ENCODE measurements at places on chromosomes 12 and 14.

GRCh38 chr14:68669603-68670358, 123.1 kb downstream of the ZFP36L1 start:
- no peak for DNase-seq

GRCh38 chr12:58412461-58413060, 471.2 kb downstream of the ATP23 start:
- no peak for DNase-seq

DNA sequence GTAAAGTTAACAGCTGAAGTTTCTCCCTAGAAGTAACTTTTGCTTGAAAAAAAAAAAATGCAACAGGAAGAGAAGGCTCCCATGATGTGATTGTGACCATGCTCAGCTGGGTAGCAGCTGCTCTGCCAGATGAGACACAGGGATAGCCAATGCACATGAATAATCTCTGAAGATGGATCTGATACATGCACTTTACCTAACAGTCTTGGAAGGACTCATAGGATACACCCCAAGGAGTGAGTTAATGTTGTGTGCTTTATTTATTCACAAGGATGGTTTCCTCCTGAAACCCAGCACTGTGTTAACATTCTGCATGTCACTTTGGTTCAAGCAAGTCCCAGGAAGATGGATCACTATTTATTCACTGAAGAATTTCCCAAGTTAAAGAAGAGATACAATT, 46.5 kb downstream of the NDUFA12 start:
- no peak for DNase-seq

DNA sequence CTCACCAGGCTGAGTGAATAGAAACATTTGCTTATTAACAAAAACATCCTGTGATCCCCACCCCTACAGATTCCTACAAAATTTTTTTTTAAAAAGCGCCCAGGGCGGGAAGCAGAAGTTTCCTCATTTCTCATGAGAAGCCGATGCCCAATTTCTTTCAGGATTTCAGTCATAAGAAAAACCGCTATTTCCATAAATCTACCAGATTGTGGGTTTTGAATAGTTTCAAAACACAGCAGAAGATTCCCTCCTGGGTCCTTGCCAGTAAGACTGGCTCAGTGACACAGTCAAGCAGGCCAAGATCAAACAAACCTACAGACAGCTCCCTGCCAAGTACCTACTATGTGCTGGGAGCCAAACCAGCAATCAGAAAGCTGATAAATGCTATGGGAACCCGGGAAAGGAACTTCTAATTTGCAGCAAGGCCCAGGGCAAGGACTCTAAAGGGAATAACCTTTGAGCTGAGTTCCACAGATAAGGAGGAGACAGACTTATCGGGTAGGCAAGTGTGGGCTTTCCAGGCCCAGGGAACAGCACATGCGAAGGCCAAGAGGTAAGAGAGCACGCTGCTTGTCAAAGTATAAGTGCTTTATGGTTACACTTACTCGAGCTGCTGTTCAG, 68.7 kb downstream of the CCDC88C start:
- DNase-seq, result no peak

DNA sequence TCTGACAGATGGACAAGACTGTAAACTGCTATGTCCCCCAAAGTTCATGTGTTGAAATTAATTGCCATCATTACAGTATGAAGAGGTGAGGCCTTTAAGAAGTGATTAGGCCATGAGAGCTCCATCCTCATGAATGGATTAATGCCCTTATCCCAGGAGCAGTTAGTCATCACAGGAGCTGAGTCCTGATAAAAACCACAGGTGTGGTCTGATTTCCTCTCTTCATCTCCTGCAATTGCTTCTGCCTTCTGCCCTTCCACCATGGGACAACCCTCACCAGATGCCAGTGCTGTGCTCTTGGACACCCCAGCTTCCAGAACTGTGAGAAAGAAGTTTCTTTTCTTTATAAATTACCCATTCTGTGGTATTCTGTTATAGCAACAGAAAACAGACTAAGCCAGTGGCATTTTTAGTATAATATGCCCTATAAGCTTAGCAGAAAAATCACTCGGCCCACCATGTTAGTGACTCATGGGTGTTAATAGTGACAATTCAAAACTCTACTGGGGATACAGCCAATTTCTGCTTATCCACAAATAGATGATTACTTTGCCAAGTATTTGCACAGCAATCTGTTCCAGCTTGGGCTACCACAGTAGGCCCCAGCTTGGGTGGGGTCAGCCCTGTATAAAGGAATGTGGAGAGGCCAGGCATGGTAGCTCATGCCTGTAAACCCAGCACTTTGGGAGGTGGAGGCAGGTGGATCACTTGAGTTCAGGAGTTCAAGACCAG, 129.0 kb upstream of the BCL2L14 start:
- no peak for DNase-seq

DNA sequence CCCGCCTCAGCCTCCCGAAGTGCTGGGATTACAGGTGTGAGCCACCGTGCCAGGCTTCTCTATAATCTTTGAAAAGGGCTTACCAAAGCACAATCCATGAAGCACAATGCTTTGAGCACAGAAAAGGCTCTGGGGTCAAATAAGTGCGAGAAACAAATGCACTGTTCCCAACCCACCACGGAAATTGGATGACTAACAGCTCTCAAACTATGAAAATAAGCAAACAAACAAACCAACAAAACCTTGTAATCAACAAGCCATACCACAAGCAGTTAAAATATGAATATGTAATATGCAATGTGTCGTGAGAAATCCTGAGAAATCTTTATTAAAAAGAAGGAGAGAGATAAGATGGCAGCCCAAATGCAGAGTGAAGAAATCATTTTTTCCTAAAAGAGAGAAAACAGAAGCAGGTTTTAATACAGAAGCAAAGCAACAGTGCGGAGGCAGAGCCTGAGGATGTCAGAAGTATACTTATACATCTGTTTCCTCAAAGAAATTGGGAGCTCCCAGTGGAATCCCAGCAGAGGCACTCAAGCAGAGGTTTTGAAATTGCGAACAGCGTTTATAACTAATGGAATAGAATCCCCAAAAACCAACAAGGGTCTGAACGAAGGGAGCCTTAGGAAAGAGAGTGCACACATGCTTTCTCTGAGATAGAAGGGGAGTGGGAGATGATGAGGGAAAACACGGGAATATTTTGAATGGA, 17.1 kb downstream of the SMCO2 start:
- DNase-seq, result no peak

GRCh38 chr12:22728987-22729386, 104.0 kb downstream of the ETNK1 start:
- DNase-seq, result no peak

DNA sequence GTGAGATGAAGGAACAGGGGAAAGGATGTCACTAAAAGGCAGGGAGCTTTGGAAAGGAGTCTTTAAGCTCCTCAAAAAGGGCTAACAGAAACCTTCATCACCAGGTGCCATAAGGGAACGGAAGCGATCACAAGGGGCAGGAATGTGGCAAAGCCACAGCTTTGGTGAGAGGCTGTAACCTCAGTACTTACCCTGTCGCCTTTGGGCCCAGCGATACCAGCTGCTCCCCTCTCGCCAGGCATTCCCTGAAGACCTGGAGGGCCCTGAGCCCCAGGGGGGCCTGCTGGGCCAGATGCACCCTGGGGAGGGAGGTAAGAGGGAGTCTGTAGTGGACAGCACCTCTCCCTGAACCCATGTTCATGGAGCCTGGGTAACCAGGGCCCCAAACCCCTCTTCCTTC, 18.9 kb downstream of the TMEM106C start:
- DNase-seq, result no peak

- DNase-seq, result no peak
Measured at GRCh38 chr14:77529963-77530362, 31.3 kb upstream of the ISM2 start.

DNA sequence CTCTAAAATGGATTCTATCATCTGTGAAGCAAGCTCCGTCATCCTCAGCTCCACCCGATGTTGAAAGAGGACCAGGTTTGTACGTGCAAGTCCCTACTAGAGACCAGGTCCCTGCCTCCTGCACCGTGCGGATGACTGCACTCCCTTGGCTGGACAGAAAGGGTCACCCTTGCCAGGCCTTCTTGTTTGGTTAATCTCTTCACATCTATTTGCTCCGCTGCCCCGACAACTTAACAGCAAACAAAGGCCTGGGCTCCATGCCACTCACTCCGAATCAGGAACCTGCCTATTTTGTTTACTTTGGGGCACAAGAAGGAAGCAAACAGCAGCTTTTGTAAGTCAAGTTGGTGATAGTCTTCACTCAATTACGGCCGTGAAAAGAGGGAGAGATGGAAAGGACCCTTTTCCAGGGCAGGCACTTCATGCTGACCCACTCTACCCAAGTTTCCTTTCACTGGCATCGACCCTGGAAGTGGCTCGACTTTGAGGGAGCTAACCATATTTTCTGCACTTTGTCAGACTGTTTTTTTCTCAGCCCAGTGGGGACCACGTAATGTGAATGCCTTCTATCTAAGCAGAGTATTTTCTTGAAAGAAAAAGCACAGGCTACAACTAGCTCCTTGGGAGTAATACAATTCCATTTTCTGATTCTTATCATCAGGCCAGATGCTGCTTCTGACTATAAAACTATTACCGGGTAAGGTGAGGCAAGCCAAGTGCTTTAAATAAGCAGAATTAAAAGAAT, 202.6 kb downstream of the FOXN3 start:
- DNase-seq, result no peak

Data from stimulated activated CD8-positive, alpha-beta memory T cell treated with anti-CD3 and anti-CD28 coated beads, Interleukin-15, amount 100 ng/mL, for 48 hours (primary cell).